Fibroblast of the aortic adventitia (primary cell): ENCODE measurements at places on chromosomes 12 and 14. TPM values are rescaled to one million over a fixed set of nuclear protein-coding genes. Genes with fewer than 3 reads are reported as not detected.
A peak's percentile ranks its signal among the peaks of the same experiment; 100 is the strongest.

DNA sequence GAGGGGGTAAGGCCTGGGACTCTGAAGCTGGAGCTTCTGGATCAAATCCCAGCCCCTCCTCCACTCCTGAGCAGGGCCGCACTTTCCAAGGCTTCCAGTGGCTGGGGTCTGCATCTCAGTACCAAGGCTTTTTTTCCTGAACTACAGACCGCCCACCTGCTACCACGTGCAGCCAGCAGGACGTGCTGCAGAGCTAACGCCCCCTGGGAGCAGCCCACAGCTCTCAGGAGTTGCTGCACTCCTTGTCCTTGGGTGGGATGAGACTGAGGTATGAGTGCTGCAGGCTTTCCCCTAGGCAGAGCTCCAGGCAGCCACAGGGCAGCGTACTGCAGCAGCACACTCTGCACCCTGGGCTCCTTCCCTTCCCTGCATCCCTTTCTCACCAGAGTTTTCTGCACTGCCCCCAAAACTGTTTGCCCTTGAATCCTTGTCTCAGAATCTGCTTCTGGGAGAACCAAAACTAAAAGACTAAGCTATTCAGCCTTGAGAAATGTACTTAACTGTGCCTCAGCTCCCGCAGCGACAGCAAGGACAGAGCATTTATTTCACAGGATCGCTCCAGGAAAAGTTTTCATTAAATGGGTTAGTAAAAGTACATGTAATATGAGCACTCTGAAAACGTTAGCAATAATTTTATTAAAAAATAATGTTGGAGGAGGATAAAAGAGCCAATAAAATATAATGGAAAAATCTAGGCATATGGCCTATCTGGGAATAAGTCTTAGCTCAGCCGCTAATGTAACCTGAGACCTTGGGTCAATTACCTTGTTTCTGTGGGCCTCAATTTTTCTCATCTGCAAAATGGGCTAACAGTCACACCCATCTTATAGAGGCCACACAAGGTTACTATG lies 25.5 kb downstream of the RBM19 start:
- DNase-seq, result no peak

DNA sequence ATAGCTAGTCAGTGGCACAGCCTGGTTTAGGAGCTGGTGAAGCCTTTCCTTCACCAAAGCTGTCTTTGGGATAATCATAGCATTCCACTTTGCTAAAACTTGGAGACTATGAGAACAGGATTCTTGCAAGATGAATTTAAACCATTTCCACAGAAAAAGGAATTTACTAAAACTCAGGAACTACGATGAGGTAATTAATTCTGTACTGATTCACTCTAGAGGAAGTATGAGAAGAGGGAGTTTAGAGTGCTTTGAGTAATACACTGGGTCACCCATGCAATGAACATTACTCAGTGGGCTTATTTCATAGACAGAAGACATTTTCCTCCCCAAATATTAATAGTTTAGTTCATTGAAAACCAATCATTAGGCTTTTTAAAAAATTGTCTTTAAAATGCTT lies 73.0 kb downstream of the RMST start:
- DNase-seq, result no peak

TMEM30B gene
- total RNA-seq, result 3.8 and 4.9 TPM in 2 replicates

GRCh38 chr12:27550653-27550975 lies 26.6 kb downstream of the PPFIBP1 start:
- DNase-seq, result no peak

AVPR1A gene
- total RNA-seq, result 0.41 TPM in 1 of 2 replicates, not detected in the other

PTPN6 gene
- total RNA-seq, result not detected in 2 replicates

SLC25A29 gene
- 10.4 and 11.5 TPM in 2 replicates for total RNA-seq

DNA sequence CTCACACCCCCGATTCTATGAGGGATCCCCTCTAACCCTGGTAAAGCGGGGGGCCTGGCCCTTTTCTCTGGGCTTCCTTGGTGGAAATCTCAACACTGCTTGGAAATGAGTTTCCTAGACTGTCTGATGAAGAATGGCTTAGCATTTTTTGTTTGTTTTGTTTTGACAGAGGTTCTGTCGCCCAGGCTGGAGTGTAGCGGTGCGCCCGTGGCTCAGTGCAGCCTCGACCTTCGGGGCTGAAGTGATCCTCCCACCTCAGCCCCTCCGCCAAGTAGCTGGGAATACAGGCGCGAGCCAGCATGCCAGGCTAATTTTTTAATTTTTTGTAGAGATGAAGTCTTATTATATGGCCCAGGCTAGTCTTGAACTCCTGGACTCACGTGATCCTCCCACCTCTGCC lies 30.3 kb downstream of the TC2N start:
- DNase-seq, result no peak

- DNase-seq, result no peak
These were observed 642 bp upstream of the PHC1 start for GRCh38 chr12:8913702-8914032.

- DNase-seq, result peak; percentile 19
These were observed 47.6 kb upstream of the RBM19 start for GRCh38 chr12:114013575-114014345.

DNA sequence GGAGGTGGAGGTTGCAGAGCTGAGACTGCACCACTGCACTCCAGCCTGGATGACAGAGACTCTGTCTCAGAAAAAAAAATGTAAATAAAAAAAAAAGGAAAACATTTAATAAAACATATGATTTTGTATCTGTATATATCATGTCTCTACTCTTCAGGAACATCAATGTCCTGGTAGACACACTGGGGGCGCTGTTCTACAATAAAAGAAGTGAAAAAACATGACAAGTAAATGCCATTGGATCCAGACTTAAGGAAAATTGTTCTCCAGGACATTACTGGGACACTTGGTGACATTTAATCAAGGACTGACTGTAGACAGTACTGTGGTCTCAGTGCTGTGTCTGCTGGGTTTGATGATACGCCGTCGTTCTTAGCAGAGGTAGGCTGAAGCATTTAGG lies 15.5 kb upstream of the KLC1 start:
- DNase-seq, result peak; percentile 27

GRCh38 chr12:70005864-70006618 lies 181.0 kb downstream of the MYRFL start:
- no peak for DNase-seq

DNA sequence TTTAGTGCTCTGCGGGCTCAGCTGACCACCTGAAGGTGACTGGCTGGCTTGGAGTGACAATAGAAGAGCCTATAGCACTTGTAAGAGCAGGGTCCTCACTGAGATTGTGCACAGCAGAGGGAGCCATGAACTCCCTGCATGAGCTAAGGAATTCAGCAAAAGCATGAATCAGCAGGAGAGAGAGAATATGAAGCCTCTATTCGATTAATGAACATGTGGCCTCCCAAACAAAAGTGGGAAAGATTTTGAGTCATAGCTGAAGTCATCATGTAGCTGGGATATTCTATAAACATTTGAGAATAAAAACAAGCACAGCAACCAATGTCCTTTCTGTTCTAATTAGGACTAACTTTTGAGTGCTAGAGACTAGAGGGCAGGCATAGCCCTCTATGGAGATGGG lies 626.6 kb downstream of the DIO2 start:
- DNase-seq, result peak; percentile 73

- DNase-seq, result peak; percentile 51
These were observed 47.4 kb downstream of the AVPR1A start for GRCh38 chr12:63103494-63104131.

DNA sequence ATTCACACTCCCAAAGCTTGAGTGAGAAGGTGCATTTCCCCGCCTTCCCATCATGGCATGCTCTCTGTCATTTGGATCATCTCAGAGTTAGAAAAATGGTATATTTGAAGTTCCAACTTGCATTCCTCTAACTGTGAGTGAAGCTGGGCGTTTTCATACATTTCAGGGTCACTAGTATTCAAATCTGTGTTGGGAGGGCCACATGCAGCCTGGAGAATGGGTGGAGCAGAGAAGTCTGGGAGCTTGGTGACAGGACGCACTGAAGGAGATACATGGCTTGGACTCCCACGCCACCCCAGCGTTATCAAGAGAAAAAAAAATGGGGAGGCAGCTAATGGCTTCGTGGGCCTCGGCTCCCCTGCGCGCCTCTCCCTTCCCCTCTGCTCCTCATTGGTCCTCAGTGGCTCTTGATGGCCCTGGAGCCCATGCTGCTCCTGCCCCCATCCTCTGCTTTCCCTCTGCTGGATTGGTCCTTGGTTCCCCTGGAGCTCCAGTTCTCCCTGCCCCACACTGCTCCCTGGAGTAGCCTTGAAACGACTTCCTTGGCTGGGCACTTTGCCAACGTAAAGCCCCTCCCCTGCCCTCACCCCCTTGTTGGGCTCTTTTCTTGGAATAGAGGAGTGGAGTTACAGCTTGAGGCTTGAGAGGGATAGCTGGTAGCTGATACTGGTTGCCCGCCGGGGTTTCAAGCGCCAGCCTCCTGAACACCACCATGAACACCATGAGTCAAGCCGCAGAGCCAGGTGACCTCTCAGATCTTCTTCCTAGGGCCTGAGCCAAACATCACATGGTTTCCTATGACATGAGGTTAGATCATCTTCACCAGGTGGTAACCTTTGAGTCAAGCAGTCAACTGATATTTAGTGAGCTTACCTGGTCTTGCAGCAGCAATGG lies 139.6 kb downstream of the PRKCH start:
- no peak for DNase-seq

DNA sequence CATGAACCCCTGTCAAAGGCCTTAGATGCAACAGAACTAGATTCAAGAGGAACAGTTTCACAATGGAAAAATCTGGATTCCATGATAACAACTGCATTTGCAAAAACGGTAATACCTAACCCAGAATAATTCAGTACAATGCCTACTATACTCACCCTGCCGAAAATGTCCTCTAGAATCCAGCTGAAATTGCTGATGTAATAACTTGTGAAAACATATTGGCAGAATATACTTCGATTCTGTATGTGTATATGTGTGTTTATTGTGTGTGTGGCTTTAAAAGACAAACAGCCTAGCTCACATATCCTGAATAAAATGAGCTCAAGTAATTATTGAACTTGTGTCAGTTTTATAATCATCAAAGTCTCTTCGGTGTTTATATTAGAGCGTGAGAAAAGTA lies 46.0 kb downstream of the PHLDA1 start:
- DNase-seq, result no peak

DNA sequence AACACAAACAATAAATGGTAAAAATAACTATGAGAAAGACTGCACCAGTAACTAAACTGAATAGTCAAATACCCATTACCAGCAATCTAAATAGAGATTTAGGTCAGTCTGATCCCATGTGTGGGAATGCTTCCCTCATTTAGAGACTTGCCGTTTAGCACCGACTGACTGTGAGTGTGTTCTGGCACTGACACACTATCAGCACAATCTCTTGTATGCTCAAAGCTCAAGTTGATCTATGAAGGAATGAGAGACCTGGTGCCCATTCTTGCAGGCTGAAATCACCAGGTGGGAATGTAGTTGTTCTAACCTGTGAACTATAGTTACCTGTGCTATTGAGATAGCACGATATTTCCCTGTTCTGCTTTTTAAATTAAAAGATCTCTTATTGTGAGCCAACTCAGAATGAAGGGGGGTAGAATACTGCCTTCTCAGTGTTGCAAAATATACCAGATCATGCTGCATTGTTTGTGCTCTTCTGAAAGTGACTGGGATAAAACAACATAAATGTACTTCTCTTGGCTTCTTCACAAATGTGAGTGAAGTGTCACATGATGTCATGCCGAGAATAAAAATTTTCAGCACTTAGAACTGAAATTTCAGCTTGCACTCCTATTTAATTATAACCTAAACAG lies 99.6 kb downstream of the LIN7A start:
- DNase-seq, result no peak

DNA sequence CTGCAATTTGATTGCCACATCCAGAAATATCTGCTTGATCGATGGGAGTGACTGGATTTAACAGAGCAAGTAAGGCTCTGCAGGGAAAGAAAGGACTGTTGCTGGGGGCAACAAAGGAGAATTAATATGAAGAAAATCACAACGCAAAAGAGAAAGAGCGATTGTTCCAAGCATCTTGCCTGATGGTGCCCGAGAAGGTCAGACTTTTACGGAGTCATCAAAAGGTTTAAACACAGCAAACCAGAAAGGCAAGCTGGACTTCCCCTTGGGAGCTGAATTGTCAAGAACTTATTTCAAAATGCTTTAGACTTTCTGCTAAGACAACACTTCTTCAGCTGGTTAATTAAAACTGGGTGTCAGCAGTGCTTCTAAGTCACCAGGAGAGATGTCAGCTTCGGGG lies 791.5 kb downstream of the MED13L start:
- no peak for DNase-seq

RASAL1 gene
- total RNA-seq, result not detected in 2 replicates
